ENCODE measurements at places on chromosomes 5 and 9. TPM values are rescaled to one million over a fixed set of nuclear protein-coding genes. Genes with fewer than 3 reads are reported as not detected.

DNA sequence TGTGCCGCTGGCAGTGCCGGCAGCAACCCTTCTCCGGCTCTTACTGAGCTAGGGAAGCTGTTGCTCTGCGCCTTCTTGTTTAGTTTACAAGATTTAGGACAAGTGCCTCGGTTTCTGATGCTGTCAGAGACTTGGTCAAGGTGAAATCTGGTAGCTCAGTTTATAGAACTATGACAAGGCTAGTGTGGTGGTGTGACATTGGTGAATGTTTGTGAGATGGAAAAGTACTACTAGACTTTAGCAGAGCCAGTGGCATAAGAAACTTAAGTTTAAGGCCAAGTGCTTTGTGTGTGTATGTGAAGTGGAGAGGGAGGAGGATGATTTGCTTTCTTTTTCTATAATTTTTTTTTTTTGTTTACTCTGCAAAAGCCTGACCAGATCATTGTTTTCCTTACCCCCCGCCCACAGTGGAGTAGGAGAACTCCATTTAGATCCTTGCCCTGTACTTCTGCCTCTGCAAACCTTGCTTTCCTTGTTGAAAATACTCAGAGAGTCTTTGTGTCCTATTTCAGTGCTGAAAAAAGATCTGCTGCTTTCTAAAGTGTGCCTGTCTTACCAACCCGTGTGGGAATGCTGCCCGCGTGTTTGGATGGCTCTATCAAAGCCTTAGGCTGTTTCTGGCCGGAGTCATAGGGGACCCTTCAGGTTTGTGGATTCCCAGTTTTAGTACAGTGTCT is 75.9 kb downstream of the TRIO start:
- DNase-seq, result no peak

DNA sequence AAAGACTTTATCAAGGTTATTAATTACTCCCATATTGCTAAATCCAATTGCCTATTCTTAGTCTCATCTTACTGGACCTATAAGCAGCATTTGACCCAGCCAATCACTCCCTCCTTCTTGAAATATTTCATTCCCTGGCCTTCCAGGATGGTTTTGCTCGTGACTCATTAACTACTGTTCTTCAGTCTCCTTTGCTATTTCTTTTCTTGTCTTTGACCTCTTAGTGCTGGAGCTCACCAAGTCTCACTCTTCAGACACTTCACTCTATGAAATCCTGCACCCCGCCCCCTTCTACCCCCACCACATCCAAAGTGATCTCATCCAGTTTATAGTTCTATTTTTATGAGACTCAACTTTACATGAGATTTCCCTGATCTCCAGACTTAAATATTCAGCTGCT is 803.1 kb upstream of the WWC1 start:
- no peak for DNase-seq

DNA sequence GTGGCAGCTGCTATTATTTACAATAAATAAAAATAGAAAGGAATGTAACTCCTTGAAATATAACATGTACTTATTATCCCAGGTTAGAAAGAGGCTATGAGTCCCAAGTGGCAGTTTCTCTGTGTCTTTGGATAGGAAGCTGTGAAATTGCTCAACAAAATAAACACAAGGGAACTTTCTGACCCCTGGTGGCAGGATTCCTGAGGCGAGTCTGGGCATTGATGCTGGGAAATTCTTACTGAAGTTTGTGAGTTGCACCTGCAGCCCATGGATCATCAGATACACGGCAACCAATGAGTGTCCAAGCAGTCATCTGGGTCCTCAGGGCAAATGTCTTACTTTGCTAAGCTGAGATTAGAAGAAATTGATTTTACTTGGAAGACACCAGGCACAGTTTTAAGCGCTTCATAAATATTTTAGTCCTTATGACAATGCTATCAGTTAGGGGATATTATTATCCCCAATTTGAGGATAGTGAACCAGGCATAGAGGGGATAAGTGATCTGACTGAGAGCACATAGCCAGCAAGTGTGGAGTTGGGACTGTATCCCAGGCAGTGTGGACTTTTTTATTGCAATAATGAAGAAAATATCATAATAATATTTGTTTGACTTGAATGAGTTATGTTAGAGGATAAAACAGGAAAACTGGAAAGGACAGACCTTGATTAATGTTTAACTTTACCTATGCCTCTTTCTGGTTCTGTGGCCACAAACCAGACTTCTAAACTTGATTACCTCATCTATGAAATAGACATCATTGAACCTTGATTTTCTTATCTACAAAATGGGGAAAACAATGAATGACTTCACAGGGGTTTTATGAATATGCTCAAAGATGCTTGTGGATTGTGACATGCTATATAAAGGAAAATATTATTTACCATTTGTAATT is 265.5 kb upstream of the ADAMTSL1 start:
- peak; percentile 36 for DNase-seq

- no peak for DNase-seq
Observed at GRCh38 chr5:147410496-147411358, 99.1 kb downstream of the DPYSL3 start.

DNA sequence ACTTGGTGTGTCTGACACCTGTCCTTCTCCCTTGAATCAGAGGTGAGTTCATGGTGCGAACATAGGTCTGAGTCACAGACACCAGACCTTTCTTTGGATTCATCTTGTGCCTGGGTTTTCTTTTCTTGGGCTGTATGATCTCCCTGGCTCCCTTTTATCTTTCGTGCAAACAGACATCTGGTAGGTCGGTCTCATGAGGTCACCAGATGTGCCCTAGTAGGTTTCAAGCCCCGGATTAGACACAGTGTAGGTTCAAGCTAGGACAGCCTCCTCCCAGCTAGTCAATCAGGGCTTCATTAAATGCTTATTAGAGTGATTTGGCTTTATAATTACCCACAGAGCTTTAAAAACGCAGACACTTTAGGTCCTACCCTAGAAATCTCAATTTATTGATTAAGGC is 106.0 kb upstream of the MYO10 start:
- DNase-seq, result no peak

DNA sequence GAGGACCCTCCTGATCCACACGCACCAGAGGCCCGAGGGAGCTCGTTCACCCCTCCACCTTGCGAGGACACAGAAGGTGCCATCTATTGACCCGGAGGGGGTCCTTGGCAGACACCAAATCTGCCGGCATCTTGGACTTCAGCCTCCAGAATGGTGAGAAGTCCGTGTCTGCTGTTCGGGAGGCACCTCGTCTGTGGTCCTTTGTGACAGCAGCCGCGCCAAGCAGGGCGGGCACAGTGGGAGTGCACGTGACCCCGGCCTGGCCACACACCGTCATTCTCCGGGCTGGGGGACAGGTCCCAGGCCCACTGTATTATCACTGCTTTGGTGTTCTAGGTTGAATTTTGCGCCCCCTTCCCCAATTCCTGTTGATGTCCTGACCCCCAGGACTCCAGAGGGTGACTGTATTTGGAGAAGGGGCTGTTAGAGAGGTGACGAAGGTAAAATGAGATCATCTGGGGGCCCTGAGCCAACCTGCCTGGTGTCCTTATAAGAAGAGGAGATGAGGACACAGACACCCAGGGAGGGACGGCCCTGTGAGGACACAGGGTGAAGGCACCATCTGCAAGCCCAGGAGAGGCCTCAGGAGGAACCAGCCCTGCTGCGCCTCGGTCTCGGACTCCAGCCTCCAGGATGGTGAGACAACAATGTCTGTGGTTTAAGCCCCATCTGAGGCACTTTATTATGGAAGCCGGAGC is 15.7 kb downstream of the LPCAT1 start:
- DNase-seq, result no peak

DNA sequence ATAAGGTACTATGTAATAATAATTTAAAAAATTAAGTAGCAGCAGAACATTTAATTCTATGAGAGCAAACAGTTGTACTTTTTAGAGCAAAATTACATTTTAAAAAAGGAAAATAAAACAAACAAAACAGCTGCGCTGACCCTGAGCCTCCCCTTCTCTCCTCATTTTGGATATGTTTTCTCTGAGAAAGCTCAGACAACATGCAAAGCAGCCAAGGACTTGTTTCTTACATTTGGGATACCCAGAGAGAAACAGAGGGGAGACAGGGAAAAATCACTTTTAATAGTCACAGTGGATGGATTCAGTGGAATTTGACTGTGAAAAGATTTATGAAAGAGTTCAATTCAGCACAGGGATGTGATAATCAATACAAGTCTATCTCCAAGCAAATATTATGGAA is 299.2 kb downstream of the EBF1 start:
- DNase-seq, result no peak

The FRRS1L gene
- not detected for total RNA-seq

The SLC4A9 gene
- total RNA-seq, result not detected

The TLX3 gene
- total RNA-seq, result not detected
